Left hindlimb (tissue), 1 donor: ENCODE measurements at places on chromosomes 16 and 17.

GRCh38 chr16:10590342-10590741 lies 9.9 kb upstream of the EMP2 start:
- DNase-seq = no peak

DNA sequence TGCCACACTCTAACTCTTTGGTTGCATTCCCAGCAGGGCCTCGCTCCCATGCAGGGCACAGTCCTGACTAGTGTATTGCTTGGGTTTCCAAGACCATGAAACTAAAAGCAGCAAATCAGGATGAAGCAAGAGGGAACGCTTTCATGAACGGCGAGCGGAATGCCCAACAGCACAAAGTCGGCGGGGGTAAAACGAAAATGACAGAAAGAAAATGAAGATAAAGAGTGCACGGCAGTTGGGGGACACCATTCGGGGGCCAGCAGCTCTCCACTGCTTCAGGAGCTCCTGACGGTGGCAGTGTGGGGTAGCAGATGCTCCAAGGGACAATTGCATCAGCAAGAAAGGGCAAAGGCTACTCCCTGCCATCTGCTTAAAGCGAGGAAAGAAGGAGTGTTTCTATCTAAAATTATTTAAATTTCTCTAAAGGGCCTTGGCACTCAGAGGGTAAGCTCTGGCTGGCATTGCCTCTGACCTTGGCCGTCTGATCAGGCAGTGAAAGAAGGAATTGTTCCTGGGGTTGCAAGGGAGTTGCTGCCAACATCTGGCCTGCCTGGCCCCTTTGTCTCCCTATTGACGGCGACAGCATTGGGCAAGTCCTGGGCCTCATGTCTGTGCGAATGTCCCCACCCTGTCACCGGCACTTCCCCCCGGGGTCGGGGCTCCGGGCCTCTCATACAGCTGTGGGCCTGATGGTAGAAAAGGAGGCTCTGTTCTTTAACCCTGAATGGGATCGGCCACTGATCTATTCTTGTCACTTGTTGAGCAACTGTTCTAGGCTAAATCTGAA lies 138.2 kb downstream of the CMIP start:
- DNase-seq = no peak

GRCh38 chr16:46638947-46639925 lies 18.1 kb upstream of the SHCBP1 start:
- no peak for DNase-seq

DNA sequence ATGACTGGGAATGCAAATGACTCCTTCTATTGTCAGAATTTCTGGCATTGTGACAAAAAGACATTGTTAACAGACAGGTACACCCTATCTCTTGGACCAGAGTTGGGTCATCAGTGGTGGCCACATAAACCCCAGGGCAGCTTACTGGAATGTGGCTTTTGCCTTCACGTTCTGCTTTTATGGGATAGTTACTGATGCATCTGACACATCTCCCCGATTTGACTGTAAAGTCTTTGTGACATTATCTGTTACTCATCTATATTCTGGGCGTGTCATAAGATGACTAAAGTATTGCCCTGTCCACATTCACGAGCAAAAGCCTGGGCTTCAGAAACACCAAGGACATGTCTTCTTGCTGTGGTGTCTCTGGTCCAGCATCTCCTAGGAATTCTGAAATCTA lies 18.7 kb upstream of the AQP8 start:
- DNase-seq = no peak

DNA sequence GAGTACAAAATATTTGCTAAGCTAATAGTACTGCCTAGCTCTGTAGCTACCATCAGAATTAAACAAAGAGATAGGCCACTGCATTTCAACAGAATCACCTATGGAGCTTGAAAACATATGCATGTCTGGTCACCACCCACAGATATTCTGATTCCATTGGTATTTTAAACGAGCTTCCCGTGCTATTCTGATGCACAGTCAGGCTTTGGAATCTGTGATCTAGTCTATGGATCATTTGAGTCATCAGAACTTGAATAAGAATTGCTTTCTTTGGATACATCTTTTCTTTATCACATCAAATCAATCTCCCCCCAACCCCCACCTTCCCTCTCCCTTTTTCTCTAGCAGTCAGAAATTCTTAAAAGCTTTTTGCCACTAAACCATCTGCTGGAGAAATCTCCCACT lies 124.7 kb downstream of the NPIPB5 start:
- no peak for DNase-seq

GRCh38 chr17:61538480-61538879 lies 52.5 kb downstream of the NACA2 start:
- DNase-seq = no peak

- DNase-seq = no peak
Measured at GRCh38 chr16:17301593-17302135, 169.1 kb downstream of the XYLT1 start.

- DNase-seq = peak; percentile 80
Measured at GRCh38 chr17:51056813-51057510, 63.7 kb downstream of the SPAG9 start.

GRCh38 chr17:63378411-63379375 lies 67.4 kb downstream of the CYB561 start:
- DNase-seq = no peak

GRCh38 chr16:82081264-82081663 lies 46.2 kb downstream of the HSD17B2 start:
- DNase-seq = no peak

DNA sequence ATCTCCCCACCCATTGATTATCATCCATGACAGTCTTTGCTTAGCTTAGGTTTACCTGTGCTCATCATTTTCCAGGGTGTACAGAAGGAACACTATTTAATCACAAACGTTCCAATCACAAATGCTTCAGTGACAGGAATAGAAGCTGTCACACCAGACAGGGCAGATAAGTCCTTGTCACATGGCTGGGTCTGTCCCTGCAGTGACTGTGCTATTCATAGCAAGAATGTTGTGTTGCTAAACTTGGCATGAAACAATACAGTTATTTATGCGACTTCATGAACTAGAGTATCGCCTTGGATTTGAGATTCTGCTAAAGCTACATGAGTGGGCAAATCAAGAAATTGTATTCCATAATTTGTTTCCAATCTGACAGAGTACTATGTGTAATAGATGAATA lies 108.4 kb downstream of the CDH13 start:
- DNase-seq = no peak

GRCh38 chr16:67391424-67392300 lies 1.6 kb downstream of the TPPP3 start:
- DNase-seq = peak; percentile 68

DNA sequence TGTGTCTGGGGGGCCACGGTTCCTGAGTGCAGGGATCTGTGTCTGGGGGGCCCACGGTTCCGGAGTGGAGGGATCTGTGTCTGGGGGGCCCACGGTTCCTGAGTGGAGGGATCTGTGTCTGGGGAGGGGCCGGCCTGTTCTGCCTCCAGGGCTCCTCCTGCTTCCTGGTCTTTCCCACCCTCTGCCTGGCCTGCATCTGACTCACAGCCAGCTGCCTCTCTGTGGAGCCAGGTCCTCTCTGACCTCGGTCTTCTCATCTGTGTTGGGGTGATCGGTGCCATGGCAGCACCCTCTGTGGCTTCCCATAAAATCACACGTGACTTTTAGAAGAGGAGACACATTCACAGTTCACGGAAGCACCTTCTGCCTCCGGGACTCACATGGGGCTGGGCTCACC lies 50.3 kb downstream of the ZFPM1 start:
- no peak for DNase-seq

- no peak for DNase-seq
Measured at GRCh38 chr17:48068491-48068961, 20.4 kb downstream of the NFE2L1 start.

- DNase-seq = no peak
Measured at GRCh38 chr17:4406386-4406785, 27.4 kb upstream of the SPNS3 start.

DNA sequence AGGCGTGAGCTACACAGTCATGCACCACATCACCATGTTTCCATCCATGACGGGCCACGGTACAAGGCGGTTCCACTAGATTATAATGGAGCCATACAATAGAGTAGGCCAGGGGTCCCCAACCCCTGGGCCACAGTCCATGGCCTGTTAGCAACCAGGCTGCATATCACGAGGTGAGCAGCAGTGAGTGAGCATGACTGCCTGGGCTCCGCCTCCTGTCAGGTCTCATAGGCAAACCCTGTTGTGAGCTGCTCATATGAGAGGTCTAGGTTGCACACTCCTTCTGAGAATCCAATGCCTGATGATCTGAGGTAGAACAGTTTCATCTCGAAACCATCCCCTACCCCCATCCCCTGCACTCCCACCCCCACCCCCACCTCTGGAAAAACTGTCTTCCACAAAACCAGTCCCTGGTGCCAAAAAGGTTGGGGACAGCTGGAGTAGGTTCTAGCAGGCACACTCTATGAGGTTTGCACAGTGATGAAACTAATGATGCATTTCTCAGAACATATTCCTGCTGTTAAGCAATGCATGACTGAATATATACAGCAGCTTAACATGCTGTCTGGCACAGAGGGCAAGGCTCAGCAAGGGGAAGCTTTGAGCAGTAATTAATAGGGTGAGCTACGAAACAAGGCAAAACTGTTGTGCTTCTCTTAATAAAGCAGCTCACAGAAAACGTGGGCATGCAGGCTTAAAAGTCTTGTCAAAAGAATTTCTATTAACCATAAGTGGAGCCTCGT lies 108.0 kb downstream of the VPS53 start:
- DNase-seq = no peak

DNA sequence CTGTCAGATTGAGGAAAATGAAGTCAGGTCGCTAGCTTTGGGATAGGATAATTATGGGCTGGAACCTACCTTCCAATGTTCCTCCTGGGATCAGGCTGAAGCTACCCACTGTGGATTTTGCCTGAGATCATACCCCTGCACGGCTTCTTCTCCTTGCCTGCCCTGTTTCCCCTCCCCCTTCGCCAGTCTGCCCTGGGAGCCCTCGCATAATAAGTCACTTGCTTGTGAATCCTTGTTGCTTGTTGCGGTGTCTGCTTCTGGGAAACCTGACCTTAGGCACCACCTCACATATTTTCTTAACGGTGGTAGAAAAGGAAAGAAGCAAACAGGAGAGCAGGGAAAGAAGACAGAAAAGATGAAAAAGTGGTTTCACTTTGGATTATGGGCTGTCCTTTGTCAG lies 13.3 kb upstream of the PMP22 start:
- no peak for DNase-seq
